ENCODE measurements at places on chromosomes 13 and 19.

DNA sequence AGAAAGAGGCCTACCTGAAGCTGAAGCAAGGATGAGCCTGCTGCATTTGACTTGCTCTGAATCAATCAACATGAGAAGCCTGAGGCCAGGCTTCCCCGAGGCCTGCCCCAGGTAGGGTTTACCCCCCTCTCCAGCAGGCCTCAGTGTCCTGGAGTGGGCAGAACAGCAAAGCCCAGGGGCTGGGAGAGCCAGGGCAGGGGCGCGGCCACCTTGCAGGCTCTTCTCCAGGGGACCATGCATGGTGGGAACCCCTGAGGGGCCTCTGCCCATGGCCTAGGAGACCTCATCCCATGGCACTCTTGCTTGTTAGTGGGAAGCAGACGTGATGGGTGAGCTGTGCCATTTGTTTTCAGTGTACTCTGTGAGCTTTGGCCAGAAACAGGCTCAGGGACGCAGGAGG lies 19.9 kb upstream of the LRP3 start:
- no peak for DNase-seq

DNA sequence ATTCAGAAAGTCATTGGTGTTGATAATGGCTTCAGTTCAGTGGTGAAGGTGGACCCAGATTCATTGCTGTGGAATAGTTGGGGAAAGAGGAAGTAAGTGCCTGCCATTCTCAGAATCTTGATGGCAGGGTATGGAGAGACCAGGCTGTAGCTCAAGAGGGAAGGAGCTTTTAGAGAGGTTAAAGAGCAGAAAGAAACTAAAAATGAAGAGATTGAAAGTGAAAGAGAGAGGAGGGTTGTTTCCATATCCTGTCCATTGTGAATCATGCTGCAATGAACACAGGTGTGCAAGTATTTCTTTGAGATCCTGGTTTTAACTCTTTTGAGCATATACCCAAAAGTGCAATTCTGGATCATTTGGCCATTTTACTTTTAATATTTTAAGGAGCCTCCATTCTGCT lies 12.5 kb downstream of the GJB6 start:
- DNase-seq, result no peak

- peak; percentile 40 for DNase-seq
Observed at GRCh38 chr19:51514866-51515481, 13.4 kb upstream of the SIGLEC12 start.

DNA sequence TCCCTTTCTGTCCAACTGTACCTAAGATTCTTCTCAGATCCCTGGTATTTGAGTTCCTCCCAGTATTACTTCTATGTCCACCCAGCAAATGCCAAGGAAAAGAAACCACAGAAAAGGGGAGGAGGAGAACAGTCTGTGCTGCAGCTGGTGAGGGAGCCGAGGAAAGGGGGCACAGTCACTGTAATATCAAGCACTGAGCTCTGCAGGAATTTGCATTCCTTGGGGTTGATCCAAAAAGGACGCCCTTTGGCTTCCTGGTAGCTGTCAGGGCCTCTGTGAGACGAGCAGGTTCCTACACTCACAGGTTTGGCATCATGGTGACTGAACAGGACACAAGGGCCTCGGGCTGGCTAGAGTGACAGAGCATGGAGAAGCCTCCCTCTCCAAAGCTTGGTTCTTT lies 273.4 kb downstream of the NHLRC3 start:
- DNase-seq, result no peak

GRCh38 chr19:33461256-33462111 lies 60.1 kb downstream of the PEPD start:
- no peak for DNase-seq

GRCh38 chr13:114115796-114116195 lies 16.6 kb downstream of the RASA3 start:
- no peak for DNase-seq

- no peak for DNase-seq
Observed at GRCh38 chr19:34172661-34173192, 423 bp downstream of the LSM14A start.

GRCh38 chr13:60617991-60618733 lies 221.1 kb downstream of the TDRD3 start:
- DNase-seq, result peak; percentile 30

- DNase-seq, result no peak
Observed at GRCh38 chr13:41186481-41186880, 7.9 kb downstream of the KBTBD7 start.

DNA sequence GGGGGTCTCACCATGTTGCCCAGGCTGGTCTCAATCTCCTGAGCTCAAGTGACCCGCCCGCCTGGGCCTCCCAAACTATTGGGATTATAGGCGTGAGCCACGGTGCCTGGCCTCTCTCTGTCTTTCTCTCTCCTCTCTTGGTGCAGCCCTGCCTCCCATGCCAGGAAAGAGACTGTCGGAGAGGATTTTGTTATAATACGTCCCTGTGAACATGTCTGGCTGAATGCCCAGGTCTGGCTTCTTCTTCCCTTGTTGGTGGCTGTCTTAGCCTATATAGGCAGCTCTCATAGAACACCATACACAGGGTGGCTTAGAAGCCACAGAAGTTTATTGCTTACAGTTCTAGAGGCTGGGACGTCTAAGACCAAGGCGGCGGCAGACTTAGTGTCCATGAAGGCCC lies 46.4 kb downstream of the PEX11G start:
- no peak for DNase-seq

- peak; percentile 82 for DNase-seq
Observed at GRCh38 chr19:36418287-36419001, at the start of gene ZFP82. Gene ZFP82, minus strand, starts transcription at chr19:36418644. Its CDS starts 8,855 bp downstream, at chr19:36409789.

- no peak for DNase-seq
Observed at GRCh38 chr13:83452292-83452950, 429.9 kb downstream of the SLITRK1 start.

DNA sequence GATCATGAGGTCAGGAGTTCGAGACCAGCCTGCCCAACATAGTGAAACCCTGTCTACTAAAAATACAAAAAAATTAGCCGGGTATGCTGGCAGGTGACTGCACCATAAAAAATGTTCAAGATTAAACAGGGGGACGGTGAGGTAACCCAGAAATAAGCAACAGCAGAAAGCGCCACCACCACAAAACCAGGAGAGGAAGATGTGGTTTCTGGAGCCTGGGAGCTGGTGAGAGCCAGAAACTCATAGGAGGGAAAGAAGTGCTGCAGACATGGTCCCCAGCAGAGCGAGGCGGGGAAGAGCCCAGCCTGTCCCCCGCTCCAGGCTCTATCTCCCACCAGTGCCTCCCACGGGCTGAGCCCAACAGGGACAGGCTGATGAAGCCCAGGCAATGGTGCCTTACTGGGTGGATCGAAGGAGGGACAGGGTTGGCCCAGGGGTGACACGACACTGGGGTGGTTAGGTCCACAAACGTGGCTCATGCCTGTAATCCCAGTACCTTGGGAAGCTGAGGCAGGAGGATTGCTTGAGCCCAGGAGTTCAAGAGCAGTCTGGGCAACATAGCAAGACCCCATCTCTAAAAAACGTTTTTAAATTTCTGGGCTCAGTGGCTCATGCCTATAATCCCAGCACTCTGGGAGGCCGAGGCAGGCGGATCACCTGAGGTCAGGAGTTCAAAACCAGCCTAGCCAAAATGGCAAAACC lies 19.0 kb downstream of the SPC24 start:
- DNase-seq, result no peak

GRCh38 chr19:34246340-34246739 lies 8.0 kb upstream of the GARRE1 start:
- DNase-seq, result no peak

DNA sequence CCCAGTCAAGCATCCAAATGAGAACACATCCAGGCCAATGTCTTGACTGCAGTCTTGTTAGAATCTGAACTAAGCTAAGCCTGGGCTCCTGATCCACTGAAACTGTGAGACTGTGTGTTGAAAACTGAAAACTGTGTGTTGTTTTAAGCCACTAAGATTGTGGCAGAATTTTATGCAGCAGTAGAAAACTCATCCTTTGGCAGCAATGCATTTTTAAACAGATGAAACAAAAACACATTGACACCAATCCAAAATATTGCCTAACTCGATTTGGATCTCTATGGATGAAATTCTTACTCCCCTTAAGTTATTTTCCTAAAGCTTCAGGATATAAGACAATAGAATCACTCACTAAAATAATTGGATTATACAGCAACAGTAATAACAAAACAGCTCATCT lies 202.3 kb upstream of the KLF12 start:
- DNase-seq, result peak; percentile 18

GRCh38 chr13:47455626-47456025 lies 545.4 kb downstream of the SUCLA2 start:
- DNase-seq, result no peak

GRCh38 chr13:19519049-19519448 lies 42.3 kb downstream of the TPTE2 start:
- DNase-seq, result no peak

DNA sequence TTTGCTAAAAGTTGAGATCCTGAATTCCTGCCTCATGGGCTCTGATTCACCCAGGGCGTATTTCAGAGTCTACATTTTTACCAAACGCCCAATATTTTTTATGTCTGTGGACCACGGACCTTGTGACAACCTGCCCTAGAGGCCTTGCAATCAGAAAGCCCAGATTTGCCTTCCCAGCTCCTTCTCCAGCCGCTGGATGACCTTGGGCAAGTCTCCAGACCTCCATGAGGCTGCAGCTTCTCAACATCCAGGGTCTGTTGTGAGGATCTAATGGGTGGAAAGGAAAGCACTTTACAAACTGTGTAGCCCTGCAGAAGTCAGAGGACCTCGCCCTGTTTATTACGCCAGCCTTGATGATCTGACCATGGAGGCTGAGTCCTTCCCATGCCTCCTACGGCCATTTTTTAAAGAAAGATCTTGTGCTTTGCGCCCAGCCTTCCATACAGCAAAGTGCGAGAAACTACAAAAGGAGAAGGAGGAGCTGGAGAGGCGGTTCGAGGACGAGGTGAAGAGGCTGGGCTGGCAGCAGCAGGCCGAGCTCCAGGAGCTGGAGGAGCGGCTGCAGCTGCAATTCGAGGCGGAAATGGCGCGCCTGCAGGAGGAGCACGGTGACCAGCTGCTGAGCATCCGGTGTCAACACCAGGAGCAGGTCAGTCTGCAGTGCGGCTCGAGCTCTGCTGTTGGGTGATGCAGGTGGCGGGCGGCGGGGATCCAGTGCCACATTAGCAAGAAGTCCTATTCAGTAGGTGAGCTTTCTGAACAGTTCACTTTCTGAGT lies 115.6 kb downstream of the SLC7A1 start:
- no peak for DNase-seq

GRCh38 chr19:36916991-36917390 lies 859 bp downstream of the ZNF568 start:
- peak; percentile 38 for DNase-seq

GRCh38 chr13:80755910-80756309 lies 415.0 kb upstream of the SPRY2 start:
- peak; percentile 46 for DNase-seq

DNA sequence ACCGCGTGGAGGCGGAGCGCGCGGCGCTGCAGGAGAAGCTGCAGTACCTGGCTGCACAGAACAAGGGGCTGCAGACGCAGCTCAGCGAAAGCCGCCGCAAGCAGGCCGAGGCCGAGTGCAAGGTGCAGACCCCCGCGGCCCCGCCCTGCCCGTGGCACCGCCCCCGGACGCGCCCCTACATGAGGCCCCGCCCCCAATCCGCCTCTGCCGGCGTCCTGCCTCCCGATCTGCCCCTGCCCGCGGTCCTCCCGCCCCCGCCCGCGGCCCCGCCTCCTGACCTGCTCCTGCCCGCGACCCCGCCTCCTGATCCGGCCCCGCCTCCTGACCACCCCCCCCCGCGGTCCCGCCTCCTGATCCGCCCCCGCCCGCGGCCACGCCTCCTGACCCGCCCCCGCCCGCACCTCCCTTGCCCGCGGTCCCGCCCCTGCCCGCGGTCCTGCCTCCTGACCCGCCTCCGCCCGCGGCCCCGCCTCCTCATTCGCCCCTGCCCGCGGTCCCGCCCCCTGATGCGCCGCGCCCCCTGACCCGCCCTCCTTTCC lies 11.7 kb downstream of the PRR36 start:
- no peak for DNase-seq

DNA sequence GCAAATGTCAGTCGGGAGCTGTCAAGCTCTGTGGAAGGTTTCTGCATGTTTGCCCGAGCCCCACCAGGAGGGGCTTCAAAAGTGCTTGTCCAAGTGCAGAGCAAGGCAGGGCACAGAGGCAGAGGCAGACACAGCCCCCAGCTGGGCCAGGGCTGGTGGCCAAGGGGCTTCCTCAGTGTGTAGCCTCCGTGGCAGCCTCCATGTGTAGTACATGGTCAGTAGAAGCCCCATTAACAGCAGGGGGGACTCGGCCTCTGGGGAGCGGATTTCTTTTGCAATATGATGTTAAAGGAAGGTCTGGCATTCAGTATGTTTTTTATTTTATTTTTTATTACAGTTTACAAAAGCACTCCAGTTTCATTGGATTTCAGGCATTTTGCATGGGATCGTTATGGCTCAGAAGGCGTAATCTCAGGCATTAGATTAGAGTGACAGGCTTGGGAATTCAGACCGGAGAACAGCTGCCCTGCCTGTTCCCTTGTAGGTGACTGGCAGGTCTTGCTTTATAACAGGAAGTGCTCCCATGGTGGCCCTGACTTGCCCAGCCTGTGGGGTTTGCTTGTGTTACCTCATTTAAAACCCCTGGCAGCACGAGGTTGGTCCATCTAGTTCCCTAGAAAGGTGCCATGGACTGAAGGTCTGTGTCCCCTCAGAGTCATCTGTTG lies 129.2 kb downstream of the KDM4B start:
- no peak for DNase-seq

DNA sequence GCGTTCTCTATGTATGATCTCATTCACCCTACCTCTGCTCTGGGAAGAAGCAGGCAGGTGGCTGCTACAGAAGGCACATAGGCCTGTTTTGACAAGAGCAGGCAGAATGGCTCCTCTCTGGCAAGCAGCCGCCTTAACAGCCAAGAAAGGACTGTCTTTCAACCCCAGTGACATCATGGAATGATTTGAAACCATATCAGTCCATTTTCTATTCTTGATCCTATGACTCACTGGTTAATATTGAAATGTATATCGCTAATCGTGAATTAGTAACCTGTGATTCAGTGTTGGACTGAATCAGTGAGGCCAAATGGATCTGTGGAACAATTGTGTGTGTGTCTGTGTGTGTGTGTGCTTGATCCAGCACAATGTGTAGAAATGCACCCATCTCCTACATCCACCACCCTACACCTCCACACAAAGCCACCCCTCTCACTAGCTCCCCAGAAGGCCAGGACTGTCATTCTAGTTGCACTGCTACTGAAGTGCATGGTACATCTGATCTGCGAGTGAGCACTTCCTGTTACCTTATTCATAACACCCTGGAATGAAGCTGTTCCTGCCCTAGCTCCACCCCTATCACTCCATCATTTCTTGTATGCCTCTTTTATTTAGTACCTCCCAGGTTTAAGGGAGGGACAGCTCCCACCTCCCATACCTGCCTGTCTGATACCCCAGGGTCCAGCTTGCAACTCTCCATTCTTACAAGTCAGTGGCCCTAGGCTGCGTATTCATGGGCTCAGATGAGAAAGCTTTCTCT lies 460.0 kb downstream of the FOXO1 start:
- DNase-seq, result no peak

GRCh38 chr13:26440111-26440510 lies 117.4 kb upstream of the WASF3 start:
- peak; percentile 15 for DNase-seq

Data from Ammon's horn (tissue), 1 donor.